ENCODE measurements at places on chromosomes 4 and X.

GRCh38 chr4:183355405-183355804, 33.2 kb upstream of the CLDN24 start:
- no peak for DNase-seq

DNA sequence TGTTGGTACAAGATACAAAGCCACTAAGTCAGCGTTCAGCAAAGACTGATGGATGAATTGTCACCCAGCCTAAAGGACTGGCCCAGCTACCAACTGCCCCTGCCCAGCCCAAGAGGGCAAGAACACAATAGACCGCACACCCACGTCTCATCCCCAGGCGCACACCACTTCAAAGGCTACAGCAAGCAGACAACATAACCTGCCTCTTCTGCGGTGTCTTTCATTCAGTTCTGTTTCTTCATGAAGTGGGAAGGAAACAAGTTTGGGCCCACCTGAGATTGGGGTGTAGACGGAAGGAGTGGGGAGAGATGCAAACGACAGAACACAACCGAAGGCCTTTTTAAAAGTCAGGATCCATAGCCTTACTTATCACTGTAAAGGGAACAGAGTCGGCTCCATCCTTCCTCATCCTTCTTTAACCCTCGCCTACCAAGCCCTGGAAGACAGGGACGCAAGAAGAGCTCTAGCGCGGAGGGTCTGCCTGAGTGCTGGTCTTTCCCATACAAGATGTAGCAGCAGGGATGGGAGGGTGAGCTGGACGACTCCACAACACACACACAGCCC, 691 bp downstream of the SCARB2 start:
- DNase-seq, result peak; percentile 25

GRCh38 chr4:52957220-52957686, 95.1 kb downstream of the RASL11B start:
- no peak for DNase-seq

- no peak for DNase-seq
Measured at GRCh38 chrX:13692771-13693231, 3.9 kb downstream of the RAB9A start.

- peak; percentile 12 for DNase-seq
Measured at GRCh38 chrX:334331-334891, 15.8 kb upstream of the GTPBP6 start.

DNA sequence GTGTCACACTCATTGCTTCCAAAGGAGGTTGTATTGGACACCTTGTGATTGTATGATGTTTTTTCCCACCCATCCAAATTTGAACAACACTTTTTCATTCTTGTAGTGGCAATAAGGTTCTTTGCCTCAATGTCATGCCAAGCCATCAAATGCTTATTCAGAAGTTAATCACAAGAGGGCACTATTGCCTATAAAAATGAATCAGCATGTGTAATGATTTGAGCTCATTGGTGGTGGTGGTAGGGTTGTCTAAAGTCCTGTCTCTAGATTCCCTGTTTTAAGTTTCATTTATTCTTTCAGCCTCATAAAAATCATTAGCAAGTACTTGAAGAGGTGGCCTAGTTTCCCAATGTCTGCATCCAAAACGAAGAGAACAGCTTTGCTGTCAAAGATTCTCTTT, 37.0 kb downstream of the IRS4 start:
- no peak for DNase-seq

DNA sequence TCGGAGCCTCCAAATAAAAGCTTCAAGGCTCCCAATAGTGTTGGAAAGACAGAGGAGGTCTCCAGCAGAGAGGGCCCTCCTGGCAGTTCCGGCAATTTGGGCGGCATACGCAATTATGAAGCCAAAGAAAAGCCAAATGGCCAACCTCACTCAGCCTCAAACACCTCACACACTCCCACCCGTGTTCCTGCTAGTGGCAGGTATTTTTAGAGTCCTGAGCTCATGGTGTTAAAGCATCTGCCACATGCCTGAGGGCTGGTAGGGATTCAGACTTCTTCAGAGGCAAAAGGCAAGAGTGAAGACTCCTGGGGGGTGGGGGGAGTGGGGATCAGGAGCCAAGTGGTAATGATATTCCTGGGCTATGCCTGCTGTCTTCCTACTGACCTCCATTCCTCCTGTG, 7.4 kb downstream of the RAB33A start:
- DNase-seq, result no peak

GRCh38 chr4:113243312-113243711, 193.9 kb downstream of the ANK2 start:
- no peak for DNase-seq

DNA sequence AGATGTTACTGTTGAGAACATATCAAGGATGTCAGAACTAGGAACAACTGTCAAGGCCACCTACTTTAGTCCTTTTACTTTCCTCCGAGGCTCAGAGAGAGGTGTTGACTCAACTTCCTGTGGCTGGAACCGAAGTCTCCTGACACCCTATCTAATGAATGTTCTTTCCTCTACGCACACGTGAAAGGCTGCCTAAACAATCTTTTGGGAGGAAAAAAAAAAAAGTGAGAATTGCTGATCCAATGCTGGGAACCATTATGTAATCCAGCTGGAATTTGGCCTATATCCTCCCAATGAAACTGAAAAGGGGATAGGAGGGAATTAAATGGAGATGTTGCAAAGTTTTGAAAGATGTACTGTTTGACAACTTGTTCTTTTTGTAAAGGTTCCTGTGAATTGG, 8.3 kb upstream of the MAP7D3 start:
- no peak for DNase-seq

DNA sequence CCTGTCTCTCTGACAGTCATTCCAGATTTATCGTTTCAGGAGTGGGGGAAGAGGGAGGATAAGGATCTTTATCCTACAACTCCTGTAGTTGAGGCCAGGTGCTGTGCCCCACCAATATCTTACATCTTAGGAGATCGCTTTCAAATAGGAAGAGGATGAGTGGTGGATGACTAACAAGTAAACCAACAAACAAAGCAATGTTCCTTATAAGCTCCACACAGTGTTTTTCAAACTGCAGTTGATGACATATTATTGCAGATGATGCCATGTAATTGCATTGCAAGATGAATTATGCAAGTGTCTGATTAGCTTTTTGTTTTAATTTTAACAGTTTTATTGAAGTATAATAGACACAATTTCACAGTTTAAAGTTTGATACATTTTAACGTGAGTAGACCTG, 35.8 kb upstream of the TMEM164 start:
- DNase-seq, result no peak

GRCh38 chr4:99885063-99885664, 9.1 kb downstream of the LAMTOR3 start:
- no peak for DNase-seq

- no peak for DNase-seq
Measured at GRCh38 chr4:1137850-1138249, 24.5 kb upstream of the RNF212 start.

DNA sequence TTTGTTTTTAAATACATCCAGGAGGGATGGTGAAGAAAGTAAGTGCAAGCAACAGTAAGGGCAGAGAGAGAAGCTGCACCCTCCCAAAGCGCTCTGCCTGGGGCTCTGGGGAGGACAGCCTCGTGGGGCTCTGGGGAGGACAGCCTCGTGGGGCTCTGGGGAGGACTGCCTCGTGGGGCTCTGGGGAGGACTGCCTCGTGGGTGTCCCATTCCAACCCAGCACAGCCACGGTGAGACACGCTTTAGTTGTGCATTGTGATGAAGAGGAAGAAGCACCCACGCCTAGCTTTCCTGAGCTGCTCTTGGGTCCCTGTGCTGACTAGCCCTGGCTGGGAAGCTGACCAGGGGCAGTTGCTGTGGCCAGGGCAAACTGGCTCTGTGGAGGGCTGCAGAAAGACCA, 43.1 kb upstream of the SLC25A4 start:
- DNase-seq, result no peak

- DNase-seq, result no peak
Measured at GRCh38 chrX:107755721-107756120, 19.9 kb downstream of the TSC22D3 start.

DNA sequence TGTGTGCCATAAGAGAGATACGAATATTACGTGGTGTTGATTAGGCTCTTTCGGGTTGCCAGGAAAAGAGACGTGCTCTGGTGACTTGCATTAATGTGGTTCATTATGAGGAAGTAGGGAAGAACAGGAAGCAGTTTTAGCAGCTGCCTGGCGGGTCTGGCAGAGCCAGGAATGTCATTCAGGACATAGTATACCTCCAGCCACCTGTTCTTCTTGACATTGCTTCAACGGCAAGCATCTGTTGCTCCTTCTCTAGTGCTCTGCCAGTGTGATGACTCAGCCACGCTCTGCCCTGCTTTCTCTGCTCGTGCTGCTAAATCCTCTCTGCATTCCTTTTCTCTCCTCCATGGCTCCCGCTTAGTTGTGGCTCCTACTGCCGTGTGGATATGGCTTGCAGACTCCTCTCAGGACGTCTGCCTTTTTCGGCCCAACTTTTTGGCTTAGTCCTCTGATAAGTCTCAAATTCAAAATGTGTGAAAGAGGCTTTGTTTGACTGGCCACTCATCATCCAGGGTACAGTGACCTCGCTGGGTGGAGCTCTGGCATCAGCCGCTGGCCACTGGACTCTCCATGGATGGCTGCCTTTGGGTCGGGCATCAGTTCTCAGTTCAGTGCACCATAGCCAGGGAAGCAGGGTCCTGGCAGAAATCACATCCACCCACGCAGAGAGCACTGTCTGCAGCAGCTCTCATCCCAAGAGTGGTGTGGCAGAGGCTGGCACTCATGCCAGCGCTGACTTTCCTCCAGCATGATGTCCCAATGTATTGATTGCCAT, 89.3 kb upstream of the KLF3 start:
- no peak for DNase-seq

GRCh38 chr4:64402684-64403083, 6.6 kb downstream of the TECRL start:
- no peak for DNase-seq

- no peak for DNase-seq
Measured at GRCh38 chrX:45623266-45623665, 422.6 kb upstream of the DIPK2B start.

GRCh38 chrX:136767104-136767941, 13.4 kb downstream of the ARHGEF6 start:
- peak; percentile 52 for DNase-seq

GRCh38 chr4:185190306-185190856, 13.4 kb downstream of the CFAP97 start:
- no peak for DNase-seq

GRCh38 chrX:25596921-25597320, 541.2 kb upstream of the MAGEB18 start:
- no peak for DNase-seq

GRCh38 chr4:17664755-17665154, 50.3 kb downstream of the MED28 start:
- no peak for DNase-seq

DNA sequence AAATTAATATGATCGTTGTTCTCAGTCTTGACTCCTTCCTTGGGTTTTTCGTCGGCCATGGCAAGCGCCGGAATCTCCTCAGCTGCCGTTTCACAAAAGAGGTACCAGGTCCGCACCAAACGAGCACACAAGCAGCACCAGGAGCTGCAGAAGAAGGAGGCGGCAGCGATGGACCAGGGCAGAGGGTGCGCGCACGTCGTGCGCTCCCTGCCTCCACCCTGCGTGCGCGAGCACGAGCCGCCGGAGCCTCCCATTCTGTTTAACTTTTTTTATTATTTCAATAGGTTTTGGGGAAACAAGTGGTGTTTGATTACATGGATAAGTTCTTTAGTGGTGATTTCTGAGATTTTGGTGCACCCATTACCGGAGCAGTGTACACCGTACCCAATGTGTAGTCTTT, 158.2 kb downstream of the PLS3 start:
- DNase-seq, result no peak

DNA sequence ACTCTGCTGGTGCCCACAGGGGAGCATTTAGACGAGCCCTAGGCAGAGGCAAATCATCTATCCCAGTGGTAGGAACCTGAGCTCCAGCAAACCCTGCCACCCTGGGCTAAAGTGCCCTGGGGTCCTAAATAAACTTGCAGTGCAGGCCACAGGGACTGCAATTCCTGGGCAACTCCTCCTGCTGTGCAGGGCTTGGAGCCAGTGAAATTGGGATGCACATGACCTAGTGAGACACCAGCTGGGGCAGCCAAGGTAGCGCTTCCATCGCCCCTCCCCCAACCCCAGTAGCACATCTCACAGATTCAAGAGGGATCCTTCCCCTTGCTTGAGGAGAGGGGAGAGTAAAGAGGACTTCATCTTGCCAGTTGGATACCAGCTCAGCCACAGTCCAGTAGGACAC, 44.1 kb downstream of the CHRNA9 start:
- DNase-seq, result no peak

GRCh38 chr4:130233377-130234047, 1137.6 kb downstream of the C4orf33 start:
- no peak for DNase-seq

- no peak for DNase-seq
Measured at GRCh38 chrX:40470830-40471429, 109.8 kb upstream of the ATP6AP2 start.

DNA sequence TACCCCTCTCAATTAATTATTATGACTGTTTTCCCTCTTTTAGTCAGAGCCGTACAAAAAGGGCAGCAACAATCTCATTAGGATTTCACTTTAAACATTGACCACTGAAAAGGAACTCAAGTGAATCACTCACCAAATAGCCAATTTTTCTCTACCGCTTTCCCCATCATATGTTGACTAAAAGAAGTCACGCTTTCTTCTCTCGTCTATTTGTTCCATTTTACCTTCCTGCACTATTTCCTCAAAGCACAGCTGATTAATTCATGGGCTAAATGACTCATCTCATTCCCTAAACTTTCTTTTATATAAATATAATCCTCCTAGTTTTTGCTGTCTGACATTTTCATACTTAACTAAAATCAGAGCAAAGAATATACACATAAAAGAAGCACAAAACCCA, 8.2 kb downstream of the MID1 start:
- DNase-seq, result no peak

GRCh38 chr4:147587041-147587440, 30.2 kb upstream of the TMEM184C start:
- no peak for DNase-seq

DNA sequence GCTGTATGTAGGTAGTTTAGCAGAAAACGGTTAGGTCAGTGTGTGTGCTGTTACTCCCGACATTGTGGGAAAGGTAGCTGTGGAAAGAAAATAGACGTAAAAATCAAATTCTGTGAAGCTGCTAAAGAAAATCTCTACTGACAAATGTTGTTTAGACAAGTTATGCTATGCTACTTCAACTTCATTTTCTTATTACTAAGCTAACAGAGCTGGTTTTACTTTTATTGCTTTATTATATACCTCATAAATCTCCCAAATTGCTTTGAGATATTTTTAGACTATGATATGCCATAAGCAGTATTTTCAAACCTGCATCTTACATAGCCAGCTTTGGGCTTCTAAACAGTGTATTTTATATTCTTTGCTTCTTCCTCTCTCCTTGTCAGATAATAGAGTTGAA, 108.2 kb upstream of the PACRGL start:
- no peak for DNase-seq

DNA sequence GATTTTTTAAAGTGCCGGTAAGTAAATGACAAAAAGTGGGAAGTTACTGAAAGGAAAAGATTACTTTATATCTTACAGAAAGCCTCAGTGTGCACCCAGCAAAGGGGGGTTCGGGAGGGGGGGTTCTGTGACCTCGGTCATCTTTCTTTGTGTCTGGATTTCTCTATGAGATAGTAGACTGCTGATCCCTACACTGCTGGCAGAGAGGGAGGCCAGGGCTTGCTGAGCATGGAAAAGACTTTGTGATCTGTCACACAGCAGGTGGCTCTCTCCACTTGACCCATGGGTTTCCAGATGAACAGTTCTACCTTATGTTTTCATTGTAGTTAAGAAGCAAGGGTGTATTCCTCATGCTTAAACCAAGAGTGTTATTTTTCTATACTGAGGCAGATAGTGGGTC, 475.6 kb downstream of the PCDH10 start:
- no peak for DNase-seq

All from activated CD8-positive, alpha-beta memory T cell treated with anti-CD3 and anti-CD28 coated beads, Interleukin-2, amount 50 U/mL, for 4 hours (primary cell).